ENCODE measurements at places on chromosomes 7 and 10. TPM values are rescaled to one million over a fixed set of nuclear protein-coding genes. Genes with fewer than 3 reads are reported as not detected.

DNA sequence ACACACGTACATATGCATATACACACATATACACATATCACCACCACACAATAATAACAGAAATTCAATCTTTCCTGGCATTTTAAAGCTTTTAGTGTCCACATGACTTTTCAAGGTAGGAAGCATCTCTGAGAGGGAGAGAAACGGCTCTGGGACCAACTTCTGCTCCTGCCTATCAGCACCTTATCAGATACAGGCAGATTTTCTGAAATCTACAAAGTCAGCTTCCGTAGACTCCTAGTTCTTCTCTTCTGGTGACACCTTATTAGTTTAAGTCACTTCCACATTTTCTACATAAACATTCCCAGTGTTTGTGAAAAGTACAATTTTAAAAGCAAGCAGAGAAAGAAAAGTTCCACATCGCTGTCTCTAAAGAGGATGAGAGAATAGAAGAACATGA is 74.5 kb downstream of the ZNF22 start:
- no peak for DNase-seq

DNA sequence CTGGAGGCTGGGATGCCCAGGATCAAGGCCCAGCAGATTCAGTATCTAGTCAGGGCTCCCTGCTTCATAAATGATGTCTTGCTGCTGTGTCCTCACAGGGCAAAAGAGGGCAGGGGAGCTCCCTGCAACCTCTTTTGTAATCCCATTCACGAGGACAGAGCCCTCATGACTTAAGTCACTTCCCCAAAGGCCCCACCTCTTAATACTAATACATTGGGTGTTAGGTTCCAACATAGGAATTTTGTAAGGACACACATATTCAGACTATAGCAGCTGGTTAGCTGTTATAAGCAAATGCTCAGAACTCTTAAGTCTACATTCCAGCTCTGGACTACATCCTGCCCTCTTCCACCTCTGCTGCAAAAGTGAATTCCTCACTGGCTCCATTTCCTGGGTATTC is 63.0 kb downstream of the VOPP1 start:
- no peak for DNase-seq

- no peak for DNase-seq
Measured at GRCh38 chr7:13639396-13639795, 350.1 kb downstream of the ETV1 start.

- no peak for DNase-seq
Measured at GRCh38 chr10:28545967-28546644, 13.2 kb downstream of the WAC start.

DNA sequence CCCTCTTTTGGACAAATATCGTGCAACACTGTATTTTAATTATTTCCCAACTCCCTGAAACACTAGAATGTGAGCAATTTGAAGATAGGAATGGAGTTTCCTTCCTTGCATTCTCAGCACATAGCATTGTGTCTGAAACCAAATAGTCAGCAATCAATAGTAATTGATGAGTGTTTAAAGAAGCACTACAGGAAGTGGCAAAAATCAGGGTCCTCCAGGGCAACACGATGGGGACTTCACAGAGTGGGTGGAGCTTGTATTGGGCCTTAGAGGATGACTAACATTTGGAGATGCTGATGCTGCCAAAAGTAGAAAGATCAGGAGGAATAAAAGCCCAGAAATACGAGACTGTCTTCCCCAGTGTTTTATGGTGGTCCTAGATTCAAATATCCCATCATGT is 94.9 kb downstream of the NPSR1 start:
- no peak for DNase-seq

- no peak for DNase-seq
Measured at GRCh38 chr10:71807557-71808510, 34.5 kb upstream of the VSIR start.

DNA sequence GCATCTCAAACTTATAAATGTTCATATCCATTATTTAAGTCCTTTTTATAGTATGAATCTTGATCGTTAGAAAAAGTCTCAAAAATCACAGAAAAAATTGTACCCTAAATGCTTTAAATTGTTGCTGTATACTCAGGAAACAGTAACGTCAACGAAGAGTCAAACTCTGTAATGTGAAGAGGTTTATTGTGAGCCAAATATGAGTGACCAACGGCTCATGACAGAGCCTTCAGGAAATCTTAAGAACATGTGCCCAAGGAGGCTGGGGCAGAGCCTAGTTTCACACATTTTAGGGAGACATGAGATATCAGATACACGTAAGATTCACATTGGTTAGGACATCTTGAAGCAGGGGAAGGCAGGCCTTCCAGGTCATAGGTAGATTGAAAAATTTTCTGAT is 86.1 kb downstream of the PIP4K2A start:
- no peak for DNase-seq

GRCh38 chr10:60271319-60272040 is 118.2 kb downstream of the ANK3 start:
- DNase-seq, result no peak

GRCh38 chr7:120856198-120856597 is 1.7 kb downstream of the TSPAN12 start:
- no peak for DNase-seq

GRCh38 chr7:40231796-40232195 is 97.0 kb downstream of the SUGCT start:
- DNase-seq, result no peak

Gene TEX47
- polyA plus RNA-seq, result not detected

Gene CYP2C19
- not detected for polyA plus RNA-seq

Gene EXOSC1
- polyA plus RNA-seq, result 41.0 TPM

Gene VGF
- polyA plus RNA-seq, result not detected

Gene IL2RA
- polyA plus RNA-seq, result 0.07 TPM

Gene SRRM3
- 2.2 TPM for polyA plus RNA-seq

Gene HMX2
- 1.0 TPM for polyA plus RNA-seq
